ENCODE measurements at places on chromosomes 3 and 15.

DNA sequence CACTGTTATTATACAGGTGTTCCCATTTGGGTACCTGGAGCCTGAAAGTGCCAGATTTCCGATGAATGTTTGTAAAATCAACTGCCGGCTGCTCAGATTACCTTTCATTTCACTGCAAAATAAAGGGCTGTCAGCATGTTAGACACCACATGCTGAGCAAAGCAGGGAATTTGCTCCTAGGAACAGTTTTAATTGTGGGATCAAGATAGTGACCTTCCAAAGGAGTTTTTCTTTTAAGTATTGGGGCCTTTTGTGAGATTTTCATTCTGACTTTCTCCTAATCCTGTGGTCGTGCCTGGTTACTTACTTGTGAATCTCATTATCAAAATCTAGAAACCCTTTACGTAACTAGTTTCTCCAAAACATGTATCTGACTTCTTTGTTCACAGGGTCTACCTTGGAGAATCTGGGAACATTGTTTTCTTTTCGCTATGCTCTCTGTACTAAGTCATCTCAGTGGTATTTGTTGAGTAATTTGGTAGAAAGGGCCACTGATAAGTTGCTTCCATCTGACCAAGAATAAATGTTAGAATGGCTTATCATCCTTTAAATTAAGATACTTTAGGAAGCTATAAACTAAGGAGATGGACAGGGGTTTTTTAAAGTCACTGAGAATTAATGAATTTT, 40.8 kb upstream of the LRTM1 start:
- no peak for DNase-seq

GRCh38 chr3:48598323-48599076, 3.4 kb upstream of the COL7A1 start:
- no peak for DNase-seq

DNA sequence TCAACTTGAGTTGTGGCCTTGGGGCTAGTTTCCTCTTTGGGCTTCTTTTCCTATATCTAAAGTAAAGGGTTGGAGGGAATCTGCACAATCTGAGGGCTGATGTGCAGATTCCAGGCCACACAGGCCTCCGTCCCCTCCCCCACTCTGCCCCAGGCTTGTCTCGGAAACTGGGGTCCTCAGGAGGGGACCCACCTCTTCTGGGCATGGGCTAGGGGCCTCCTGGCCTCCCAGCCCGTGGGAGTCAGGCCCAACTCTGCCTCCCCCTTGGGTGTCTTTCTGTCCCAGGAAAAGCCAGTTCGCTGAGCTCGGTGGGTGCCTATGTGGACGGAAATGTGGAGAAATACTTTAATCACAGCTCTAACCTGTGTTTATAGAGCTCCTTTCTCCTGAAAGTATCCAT, 4.8 kb downstream of the SMAD6 start:
- DNase-seq, result no peak

DNA sequence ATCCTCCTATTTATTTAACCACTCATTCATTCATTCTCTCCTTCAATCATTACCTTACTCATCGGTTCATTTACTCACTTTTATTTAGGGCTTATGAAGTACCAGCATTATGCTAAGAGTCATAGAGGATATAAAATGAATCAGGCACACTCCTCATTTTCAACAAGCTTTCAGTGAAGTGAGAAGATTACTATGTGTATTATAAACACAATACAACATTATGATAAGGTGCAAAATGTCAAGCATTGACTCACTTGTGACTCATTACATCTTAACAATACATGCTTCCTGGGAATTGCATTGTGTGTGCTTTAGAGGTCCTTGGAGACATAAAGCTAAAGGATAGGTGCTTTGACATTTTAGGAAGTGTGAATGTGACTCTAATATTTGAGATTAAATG, 60.4 kb downstream of the PLAAT1 start:
- DNase-seq, result no peak

DNA sequence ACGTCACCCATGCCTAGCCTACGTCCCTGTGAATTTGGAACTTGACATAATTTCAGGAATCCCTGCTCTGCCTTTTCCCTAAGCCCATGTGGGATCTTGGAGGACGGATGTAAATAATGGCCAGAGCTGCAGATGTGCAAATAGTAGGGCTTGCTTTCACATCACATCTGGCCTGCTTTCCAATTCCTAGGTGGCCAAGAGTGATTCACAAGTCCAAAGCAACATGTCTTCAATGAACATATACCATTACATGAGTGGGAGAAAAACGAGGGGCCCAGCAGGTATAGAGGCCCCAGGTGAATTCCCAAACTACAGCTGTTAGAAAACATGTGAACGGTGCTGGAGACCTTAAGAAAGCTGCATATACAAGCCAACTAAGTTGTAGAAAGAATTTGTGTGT, 214.6 kb downstream of the MAGI1 start:
- DNase-seq, result no peak

DNA sequence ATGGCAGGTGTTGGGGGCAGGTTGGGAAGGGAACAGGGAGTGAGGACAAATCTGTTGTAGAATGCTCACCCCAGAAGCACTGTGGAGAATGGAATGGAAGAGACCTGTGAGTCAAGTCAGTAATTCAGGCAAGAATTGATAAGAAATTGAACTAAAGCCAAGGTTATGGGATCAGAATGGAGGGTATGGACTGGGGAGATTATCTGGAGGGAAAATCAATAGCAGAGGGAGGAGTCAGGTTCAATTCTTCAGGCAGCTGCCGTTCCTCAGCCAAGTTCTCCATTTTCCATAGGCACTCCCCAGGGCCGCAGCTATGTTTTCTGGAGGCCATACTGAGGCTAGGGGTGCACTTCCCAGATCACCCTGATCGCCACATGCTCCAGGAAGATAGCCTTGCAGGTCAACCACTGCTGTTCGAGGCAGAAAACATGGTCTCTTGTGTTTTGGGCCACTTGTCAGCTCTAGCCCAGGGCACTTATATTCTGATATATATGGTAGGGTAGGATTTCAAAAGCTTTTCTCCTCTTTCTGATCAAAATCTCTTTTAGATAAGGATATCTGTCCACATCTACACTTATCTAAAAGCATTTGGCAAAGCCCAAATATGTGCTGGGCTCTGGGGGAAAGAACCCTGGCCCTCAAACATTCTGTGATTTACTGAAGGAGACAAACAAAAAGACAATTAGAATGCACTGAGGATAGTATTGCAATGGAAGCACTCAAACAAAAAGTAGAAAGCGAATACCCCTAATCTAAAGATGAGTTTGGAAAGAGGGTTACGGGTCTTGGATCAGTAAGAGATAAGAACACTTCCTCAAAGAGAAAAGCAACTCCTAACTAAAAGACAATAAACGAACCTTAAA, 92.3 kb downstream of the TMEM212 start:
- no peak for DNase-seq
